ENCODE measurements at places on chromosomes 3 and 15.
A peak's percentile ranks its signal among the peaks of the same experiment; 100 is the strongest.

DNA sequence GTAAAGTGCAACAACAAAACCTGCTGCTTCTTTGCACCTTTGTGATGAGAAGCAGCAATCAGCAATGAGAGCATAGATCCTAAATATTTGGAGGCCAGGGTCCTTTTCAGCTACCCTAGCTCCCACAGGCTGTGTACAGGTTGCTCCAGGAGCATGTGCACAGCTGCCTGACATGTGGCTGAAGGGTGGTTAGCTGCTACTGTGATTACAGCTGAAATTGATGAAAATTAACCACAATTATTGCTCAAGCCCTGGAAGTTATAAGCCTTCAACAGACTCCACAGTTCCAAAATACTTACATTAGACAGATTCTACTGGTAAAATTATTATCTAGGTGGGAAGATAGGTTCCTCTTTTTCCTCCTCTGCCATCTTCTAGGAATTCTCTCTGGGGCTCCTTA, 28.5 kb downstream of the COMMD2 start:
- no peak for DNase-seq

DNA sequence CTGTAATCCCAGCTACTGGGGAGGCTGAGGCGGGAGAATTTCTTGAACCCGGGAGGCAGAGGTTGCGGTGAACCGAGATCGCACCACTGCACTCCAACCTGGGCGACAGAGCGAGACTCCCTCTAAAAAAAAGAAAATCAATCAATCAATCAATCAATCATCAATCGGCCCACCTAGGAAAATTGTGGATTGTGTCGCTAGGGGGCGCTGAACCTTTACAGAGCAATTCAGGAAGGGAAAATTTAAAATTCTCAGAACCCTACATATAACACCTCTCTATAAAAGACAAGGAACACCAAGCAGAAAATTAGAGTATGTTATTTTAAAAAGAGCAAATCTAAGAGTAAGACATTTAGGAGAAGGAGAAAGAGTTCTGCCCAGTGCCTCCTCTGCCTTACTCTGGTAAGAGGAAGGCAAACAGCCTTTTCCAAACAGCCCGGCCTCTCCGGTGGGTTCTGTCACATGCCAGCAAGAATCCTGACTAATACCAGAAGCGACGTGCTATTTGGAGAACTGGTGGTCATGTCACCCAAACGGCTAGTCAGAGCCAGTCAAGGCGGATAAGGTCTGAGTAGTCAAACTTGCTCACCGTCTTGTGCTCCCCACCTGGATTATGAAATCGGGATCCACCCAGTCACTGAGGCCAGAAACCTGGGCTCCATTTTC, 22.3 kb upstream of the SMCO1 start:
- DNase-seq, result peak; percentile 57

DNA sequence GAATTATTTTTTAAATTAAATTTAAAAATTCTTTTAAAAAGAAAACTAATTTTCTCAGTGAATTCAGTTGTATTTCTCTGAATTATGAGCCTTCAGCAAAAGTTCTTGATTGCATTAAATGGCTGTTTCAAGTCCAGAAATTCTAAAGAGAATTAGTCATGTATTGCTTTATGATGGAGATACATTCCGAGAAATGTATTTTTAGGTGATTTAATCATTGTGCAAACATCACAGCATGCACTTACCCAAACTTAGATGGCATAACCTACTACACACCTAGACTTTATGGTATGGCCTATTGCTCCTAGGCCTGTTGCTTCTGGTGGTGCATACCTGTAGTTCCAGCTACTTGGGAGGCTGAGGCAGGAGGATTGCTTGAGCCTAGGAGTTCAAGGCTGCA, 44.3 kb upstream of the GCNT3 start:
- DNase-seq, result no peak

DNA sequence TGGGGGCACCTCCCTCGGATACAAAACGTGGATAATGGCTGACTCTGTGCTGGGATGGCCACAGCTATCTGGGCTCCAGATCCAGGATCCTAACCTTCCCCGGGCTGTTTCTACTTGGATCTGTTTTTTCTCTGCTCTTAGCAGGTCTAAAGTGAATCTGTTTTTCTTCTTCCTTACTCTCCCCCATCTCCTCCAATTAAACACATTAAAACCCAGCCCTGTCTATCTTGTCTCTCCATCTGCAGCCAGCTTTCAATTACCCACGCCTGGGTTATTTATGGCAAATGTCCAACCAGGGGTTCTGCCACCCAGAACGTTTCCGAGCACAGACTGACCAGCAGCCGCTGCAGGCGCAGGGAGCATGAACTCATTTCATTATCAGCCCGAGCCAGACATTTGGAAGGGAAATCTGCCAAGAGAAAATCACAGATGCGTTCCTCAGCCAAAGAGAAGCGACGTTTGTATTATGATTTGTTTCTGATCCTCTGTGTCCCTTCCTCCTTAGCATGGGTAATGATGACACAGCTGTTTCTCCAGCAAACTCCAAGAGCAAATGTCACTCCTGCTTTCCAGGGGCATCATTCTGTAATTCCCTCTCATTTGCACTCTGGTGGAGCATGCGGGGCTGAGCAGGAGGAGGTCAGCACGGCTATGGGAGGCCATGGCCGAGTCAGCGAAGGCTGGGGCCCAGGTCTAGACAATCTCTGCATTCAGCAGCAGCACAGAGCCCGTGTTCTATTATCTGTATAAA, 42.0 kb downstream of the UMPS start:
- no peak for DNase-seq

GRCh38 chr15:27422997-27423396, 452.0 kb downstream of the GABRG3 start:
- DNase-seq, result no peak

DNA sequence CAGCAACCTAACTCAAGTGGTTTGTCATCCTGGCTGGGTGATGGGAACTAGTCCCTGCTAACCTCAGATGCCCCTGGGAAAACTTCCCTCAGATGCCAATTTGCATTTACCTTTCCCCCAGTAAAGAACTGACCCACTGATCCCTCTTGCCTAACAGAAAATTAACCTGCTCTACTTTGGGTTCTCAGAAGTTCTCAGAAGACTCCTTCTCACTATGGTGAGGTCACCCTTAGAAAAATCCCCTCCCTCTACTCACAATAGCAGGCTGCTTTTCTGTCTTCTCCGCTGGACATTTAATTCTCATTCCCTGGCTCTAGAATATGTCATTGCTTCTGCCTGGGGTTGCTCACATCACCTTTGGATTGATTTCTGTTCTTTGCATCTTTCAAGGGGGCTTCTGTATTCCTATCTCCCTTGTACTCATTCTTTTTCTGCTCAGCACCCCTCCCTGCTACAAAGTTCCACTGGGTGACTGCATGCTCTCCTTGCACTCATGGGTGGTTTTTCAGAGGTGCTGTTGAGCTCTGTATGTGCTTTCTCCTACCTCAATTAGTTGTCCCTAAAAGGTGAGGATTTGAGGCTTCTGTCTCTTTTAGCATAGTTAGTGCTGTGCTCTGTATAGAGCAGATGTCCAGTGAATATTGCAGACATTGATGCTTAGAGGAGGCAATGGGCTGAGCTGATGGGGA, 869 bp downstream of the PLA1A start:
- no peak for DNase-seq
